ENCODE measurements at places on chromosomes 1 and 21.

DNA sequence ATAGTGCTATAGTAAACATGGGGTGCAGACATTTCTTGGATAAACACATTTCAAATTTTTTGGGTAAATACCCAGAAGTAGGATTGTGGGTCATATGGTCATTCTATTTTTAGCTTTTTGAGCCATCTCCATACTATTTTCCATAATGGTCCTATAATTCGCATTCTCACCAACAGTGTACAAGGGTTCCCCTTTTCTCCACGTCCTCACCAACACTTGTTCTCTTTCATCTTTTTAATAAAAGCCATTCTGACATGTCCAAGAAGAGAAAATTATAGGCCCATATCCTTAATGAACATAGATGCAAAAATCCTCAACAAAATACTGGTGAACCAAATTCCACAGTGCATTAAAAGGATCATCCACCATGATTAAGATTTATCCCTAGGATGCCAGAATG is 8.9 kb downstream of the STUM start:
- DNase-seq: no peak

DNA sequence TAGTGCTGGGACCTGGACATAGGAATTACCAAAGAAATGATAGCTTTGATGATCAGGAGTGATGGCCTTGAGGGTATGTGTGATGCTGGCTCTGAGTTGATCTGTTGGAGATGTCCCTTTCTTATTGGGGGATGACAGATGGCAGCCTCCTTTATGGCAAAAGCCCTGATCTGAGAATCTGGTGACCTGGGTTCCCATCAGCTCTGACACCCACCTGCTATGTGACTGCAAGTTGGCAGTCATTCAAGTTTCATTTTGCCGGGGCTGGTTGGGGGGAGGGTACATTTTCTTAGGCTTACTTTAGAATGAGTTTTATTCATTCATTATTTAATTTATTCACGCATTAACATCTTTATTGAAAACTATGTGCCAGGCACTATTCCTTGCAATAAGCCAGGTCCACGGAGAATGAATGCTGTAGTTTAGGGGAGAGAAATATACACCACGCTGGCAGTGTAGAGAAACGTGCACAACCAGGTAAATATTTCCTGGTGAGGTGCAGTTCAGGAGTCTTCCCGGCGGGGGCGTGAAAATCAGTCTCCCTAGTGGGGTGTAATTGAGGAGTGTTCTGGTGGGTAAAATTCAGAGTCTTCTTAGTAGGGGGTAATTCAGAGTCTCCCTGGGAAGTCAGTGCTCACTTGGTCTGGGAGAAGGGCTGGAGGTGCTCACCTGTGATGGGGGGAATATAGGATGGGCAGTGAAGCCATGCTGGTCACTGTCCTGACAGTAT is 401.3 kb downstream of the CAMTA1 start:
- no peak for DNase-seq

DNA sequence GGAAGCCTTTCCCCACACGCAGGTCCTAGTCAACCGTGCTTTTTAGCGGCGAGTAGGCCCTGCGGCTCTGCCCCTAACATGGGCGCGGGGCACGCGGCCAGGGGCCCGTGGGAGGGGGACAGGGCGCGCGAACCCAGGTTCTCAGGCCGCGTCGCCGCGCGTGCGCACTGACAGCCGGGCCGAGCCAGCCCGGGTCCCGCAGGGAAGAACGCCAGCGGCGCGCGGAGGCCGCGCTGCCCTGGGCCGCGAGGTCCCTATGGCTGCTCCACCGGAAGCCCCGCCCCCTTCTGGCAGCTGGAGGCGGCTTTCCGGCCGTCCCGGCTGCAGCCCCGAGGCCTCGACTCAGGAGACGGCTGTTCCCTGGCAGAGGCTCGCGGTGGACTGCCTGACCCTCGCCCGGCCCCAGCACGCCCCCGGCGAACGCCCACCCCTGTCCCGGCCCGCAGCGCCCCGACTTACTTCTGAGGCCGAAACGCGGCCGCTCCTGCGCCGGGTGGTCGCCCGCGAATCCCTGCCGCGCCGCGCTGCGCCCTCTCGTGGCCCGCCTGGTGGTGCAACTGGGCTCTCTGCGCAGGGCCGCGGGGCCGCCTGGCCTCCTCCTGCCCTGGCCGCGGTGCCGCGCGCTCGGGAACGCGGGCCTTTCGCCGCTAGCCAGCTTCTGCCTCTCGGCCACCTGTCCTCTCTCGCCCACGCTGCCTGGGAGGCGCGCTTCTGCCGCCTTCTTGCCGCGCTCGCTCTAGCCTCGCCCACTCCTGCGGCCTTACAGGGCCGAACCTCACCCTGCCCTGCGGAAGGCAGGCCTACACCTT is 16.6 kb upstream of the RIPPLY3 start:
- peak; percentile 67 for DNase-seq

- DNase-seq: no peak
These were observed 44.7 kb upstream of the LAX1 start for GRCh38 chr1:203720242-203720641.

GRCh38 chr1:234922987-234923386 is 205.7 kb downstream of the TOMM20 start:
- no peak for DNase-seq

GRCh38 chr1:164977561-164977960 is 379.0 kb downstream of the LMX1A start:
- no peak for DNase-seq

- no peak for DNase-seq
These were observed 504.7 kb upstream of the PBX1 start for GRCh38 chr1:164054331-164054730.

GRCh38 chr1:32151319-32151787 is 28.1 kb upstream of the TXLNA start:
- no peak for DNase-seq

- DNase-seq: no peak
These were observed 33.3 kb downstream of the LRP8 start for GRCh38 chr1:53294567-53294966.

DNA sequence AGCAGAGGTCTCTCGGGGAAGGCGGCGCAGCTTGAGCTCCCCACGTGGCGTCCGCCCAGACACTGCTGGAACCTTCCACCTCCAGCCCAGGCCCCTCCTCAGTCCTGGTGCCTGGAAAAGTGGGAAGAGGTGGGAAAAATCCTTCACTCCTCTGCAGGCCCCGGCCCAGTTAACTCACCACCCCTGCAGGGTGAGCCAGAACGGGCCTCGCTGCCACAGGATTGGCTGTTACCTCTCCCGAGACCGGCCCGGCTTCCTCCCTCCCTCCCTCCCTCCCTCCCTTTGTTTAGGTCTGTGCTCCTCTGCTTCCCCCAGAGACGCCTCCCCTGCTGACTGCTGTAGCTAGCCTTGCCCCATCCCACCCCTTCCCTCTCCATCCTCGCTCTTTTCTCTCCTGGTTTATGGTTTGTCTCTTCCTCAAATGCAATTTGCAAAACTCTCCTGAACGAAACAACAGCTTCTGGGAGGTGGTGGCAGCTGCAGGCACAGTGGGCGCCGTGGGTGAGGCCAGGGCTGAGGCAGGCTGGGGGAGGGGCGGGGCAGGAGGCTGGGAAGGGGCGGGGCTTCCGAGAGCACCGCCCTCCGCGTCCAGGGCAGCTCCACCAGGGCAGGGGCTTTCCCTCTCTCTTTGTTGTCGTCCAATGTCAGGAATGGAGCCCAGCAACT is 6.5 kb downstream of the CAPN9 start:
- DNase-seq: no peak

Measured in T-helper 1 cell (primary cell).